ENCODE measurements at places on chromosomes 3 and 15.

GRCh38 chr3:194337965-194338753 is 13.0 kb downstream of the CPN2 start:
- no peak for DNase-seq
- H3K4me1 ChIP-seq, result peaks cover under 1% of the 10 kb centered on the region
- H3K4me3 ChIP-seq, result no peak overlapping the region
- peaks cover 8% of the 10 kb centered on the region for H3K36me3 ChIP-seq

DNA sequence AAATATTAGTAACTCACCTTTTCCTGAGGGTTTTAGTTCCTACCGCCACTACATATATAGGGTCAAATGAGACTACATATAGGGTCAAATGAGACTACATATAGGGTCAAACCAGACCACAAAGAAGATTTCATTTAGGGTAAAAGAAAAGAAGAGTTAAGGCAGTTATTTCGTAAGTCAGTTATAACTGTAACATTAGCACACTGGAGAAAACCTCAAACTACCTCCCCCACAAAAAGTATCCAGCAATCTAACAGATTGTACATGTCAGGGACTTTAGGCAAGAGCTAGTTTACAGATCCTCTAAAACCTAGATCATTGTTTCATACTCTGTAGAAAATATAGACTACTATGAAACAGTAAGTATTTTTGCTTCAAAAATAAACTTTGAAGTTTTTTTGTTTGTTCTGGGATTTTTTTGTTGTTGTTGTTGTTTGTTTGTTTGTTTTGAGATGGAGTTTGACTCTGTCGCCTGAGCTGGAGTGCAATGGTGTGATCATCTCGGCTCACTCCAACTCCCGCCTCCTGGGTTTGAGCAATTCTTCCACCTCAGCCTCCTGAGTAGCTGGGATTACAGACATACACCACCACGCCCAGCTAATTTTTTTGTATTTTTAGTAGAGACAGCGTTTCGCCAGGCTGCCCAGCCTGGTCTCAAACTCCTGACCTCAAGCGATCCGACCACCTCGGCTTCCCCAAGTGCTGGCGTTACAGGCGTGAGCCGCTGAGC is 92.4 kb upstream of the CGNL1 start:
- no peak overlapping the region for H3K4me3 ChIP-seq
- H3K27ac ChIP-seq, result no peak overlapping the region
- DNase-seq, result no peak
- H3K36me3 ChIP-seq, result peaks cover 6% of the 10 kb centered on the region

DNA sequence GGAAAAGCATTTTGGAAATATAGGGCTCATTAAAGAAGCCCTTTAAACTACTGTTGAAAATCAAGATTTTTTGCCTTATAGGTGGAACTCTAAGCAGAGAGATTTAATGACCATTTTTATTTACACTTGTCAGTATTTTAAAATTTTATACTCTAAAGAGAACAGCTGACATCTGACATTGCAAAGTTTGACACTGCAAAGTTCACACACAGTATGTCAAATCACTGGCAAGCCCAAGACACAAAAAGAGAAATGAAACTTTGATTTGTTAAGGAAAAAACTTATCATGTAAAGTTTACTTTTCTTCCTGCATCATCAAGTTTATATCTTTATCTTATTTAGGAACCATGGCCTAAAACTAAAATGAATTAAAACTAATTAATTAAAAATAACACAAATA is 40.2 kb downstream of the DPH6 start:
- H3K36me3 ChIP-seq, result no peaks in the 10 kb centered on the region
- H3K27ac ChIP-seq, result no peak overlapping the region
- H3K27me3 ChIP-seq, result no peaks in the 10 kb centered on the region
- H3K4me1 ChIP-seq, result no peaks in the 10 kb centered on the region

DNA sequence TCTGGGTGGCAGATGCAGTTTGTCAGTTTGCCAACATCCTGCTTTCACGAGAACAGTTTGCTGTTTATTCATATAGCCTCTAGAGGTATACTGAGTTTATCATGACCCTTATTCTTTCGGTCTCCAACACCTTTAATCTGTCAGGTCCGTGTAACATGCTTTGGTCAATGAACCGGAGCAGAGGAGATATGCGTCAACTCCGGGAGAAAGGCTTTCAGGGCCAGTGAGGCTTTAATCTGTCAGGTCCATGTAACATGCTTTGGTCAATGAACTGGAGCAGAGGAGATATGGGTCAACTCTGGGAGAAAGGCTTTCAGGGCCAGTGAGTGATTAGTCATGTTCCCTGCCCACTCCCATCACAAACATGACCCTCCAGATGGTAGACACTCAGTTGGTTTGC is 16.9 kb upstream of the GPD1L start:
- H3K27me3 ChIP-seq, result peaks cover 15% of the 10 kb centered on the region
- no peaks in the 10 kb centered on the region for H3K4me1 ChIP-seq
- H3K4me3 ChIP-seq, result no peak overlapping the region
- no peak for DNase-seq

DNA sequence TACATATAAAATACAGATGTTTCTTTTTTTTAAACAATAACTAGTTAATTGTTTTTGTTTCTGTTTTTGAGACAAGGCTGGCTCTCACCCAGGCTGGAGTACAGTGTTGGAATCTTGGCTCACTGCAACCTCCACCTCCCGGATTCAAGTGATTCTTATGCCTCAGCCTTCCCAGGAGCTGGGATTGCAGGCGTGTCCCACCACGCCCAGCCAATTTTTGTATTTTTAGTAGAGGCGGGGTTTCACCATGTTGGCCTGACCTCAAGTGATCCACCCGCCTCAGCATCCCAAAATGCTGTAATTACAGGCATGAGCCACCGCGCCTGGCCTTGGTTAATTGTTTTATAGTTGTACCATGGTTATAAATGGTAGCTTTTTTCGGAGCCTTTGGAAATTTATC is 72.3 kb downstream of the PIAS1 start:
- H3K27me3 ChIP-seq, result no peaks in the 10 kb centered on the region
- no peak overlapping the region for H3K4me3 ChIP-seq
- H3K36me3 ChIP-seq, result peaks cover 6% of the 10 kb centered on the region

DNA sequence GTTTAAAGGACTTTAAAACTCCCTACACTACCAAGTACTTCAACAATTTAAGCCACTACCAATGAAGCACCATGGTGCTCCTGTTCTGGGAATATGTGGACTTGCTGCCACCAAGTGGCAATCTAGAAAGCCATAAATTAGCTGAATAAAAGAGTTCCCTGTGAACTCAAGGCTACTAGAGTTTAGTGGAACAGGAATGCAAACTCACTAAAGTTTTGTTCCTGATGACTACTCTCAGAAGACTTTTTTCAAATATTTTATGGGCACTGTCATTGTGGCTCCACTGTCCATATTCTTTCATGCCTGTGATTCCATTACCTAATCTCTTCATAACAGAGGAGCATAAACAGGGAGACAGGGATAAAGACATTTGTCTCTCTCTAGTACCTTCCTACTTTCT is 63.9 kb downstream of the TMCC1 start:
- no peak overlapping the region for H3K27ac ChIP-seq
- peak; percentile 65 for DNase-seq
- peaks cover 38% of the 10 kb centered on the region for H3K4me1 ChIP-seq
- no peak overlapping the region for H3K4me3 ChIP-seq

- no peak overlapping the region for H3K4me3 ChIP-seq
- peaks cover 21% of the 10 kb centered on the region for H3K27me3 ChIP-seq
- H3K4me1 ChIP-seq, result no peaks in the 10 kb centered on the region
Observed at GRCh38 chr15:70283511-70283910, 185.8 kb upstream of the TLE3 start.

DNA sequence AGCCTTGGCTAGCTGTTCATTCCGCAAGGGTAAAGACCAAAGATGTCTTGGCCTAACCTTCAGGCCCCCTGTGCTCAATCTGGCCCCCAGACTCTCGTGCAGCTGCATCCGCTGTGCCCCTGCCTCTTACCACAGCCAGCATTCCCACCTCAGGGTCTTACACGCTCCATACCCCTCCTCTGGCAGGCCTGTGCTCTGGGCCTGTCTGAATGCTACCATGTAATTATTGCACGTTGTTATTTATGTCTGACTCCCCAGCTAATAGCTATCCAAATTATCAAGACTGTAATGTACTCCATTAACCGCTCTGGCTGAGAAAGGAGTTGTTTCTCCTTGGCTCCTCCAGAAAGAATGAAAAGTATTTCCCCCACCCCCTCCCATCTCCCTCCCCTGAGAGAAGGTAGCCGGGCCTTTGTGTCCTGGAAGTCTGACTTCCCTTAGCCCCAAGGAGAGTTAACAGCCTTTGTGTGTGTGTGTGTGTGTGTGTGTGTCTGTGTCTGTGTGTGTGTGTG is 54.5 kb upstream of the UBE2E1 start:
- H3K4me3 ChIP-seq, result no peak overlapping the region
- no peak overlapping the region for H3K27ac ChIP-seq
- DNase-seq, result no peak
- H3K4me1 ChIP-seq, result peaks cover 30% of the 10 kb centered on the region
- H3K36me3 ChIP-seq, result no peaks in the 10 kb centered on the region

GRCh38 chr3:15071699-15072098 is 6.6 kb upstream of the MRPS25 start:
- no peak overlapping the region for H3K4me3 ChIP-seq
- DNase-seq, result no peak
- no peaks in the 10 kb centered on the region for H3K27me3 ChIP-seq
- H3K27ac ChIP-seq, result no peak overlapping the region
- H3K36me3 ChIP-seq, result no peaks in the 10 kb centered on the region
- no peaks in the 10 kb centered on the region for H3K4me1 ChIP-seq

DNA sequence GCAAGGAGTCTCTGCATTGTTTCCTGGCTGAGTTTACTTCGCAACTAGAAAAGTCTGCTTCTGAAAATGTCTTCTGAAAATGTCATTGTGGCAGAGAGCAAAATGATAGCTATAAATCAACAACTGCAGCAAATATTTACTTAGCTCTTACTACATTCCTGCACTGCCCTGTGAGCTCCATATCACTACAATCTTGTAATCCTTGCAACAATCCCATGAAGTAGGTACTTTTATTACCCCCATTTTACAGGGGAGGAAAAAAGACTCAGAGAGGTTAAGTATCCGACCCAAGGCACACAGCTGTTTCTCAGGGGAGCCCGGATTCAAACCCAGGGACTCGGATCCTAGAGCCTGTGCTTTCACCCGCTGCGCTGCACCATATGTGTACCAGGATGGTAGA is 34.2 kb upstream of the SPTBN5 start:
- no peak overlapping the region for H3K27ac ChIP-seq
- H3K36me3 ChIP-seq, result peaks cover 20% of the 10 kb centered on the region
- H3K4me1 ChIP-seq, result peaks cover 27% of the 10 kb centered on the region
- no peak for DNase-seq
- H3K27me3 ChIP-seq, result no peaks in the 10 kb centered on the region

DNA sequence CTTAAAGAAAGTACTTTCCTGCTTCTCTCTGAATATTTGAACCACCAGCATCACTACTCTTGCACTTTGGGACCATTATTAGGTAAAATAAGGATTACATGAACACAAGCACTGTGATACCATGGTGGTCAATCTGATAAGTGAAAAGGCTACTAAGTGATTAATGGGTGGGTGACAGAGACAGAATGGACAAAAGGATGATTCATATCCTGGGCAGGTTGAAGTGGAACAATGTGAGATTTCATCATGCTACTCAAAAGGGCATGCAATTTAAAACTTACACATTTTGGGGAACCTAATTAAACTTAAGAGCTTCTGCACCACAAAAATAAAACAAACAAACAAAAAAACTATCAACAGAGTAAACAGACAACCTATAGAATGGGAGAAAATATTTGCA is 172.0 kb upstream of the CD96 start:
- H3K4me3 ChIP-seq, result no peak overlapping the region
- peaks cover 10% of the 10 kb centered on the region for H3K4me1 ChIP-seq
- H3K27ac ChIP-seq, result peak overlapping the region; percentile 31
- no peaks in the 10 kb centered on the region for H3K36me3 ChIP-seq

DNA sequence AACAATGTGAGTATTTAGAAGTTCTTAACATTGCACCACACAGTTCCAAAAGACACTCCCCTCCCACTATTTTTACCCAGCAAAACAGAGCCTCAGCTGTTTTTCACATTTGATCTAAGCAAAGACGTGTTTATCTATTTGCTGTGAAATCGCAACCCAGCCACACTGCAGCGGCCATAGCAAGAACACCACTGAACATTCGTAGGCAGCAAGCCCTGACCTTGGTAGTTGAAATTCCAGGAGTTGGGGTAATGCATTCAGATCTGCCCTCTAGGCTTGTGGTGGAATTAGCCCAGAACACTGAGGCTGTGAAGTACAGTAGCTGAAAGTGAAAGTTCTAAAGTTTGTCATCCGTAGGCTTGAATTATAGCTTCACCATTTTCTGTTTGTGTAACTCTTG is 17.1 kb upstream of the SLC24A5 start:
- no peaks in the 10 kb centered on the region for H3K36me3 ChIP-seq
- no peaks in the 10 kb centered on the region for H3K4me1 ChIP-seq
- H3K4me3 ChIP-seq, result no peak overlapping the region
- no peak for DNase-seq
- peaks cover 66% of the 10 kb centered on the region for H3K27me3 ChIP-seq
- no peak overlapping the region for H3K27ac ChIP-seq

DNA sequence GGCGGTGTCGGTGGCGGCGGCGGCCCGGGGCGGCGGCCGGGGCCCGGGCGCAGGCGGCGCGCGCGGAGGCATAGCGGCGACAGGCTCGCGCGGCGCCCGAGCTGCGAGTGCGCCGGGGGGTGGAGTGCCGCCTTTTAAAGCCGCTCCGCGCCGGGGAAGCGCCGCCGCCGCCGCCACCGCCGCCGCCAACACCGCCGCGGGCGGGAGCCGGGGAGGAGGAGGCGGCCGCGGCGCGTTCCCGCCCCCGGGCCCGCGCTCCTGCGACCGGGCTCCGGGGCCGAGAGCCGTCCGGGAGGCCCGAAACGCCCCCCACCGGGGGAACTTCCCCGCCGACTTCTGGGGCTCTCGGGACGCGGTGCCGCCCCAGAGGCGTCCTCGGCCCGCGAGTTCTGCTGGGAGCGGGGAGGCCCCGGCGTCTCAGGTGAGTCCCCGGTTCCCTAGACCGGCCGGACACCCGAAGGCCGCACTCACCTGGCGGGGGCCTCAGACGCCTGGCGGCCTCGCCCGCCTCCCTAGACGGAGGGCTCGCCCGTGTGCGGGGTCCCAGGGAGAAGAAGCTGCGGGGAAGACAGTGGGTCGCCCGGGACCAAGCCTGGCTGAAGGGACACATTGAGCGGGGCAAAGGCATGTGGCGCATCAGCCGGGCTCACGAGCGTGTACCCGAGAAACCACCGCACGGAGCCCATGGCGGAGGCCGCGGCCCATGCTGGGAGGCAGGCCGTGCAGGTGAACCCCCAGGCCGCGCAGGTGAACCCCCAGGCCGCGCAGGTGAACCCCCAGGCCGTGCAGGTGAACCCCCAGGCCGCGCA is at the start of gene PCSK6:
Gene PCSK6, minus strand, starts transcription at position 109 of the 809 bp plus-strand sequence. Its CDS starts 37 bp downstream, at position 72.
- no peak within 1 kb of the TSS for H3K27ac ChIP-seq
- peaks cover 67% of the 10 kb centered on the region for H3K27me3 ChIP-seq
- DNase-seq, result peak; percentile 53

GRCh38 chr3:172268425-172268824 is 179.8 kb downstream of the GHSR start:
- peaks cover 82% of the 10 kb centered on the region for H3K36me3 ChIP-seq
- no peak for DNase-seq
- H3K4me1 ChIP-seq, result peaks cover 38% of the 10 kb centered on the region
- H3K27ac ChIP-seq, result no peak overlapping the region
- no peak overlapping the region for H3K4me3 ChIP-seq
- no peaks in the 10 kb centered on the region for H3K27me3 ChIP-seq

- H3K4me1 ChIP-seq, result no peaks in the 10 kb centered on the region
- H3K27ac ChIP-seq, result no peak overlapping the region
- DNase-seq, result no peak
- H3K36me3 ChIP-seq, result peaks cover 17% of the 10 kb centered on the region
- no peak overlapping the region for H3K4me3 ChIP-seq
Observed at GRCh38 chr15:101059381-101060341, 140.5 kb downstream of the LRRK1 start.
